ENCODE measurements at places on chromosomes 11 and 22.

DNA sequence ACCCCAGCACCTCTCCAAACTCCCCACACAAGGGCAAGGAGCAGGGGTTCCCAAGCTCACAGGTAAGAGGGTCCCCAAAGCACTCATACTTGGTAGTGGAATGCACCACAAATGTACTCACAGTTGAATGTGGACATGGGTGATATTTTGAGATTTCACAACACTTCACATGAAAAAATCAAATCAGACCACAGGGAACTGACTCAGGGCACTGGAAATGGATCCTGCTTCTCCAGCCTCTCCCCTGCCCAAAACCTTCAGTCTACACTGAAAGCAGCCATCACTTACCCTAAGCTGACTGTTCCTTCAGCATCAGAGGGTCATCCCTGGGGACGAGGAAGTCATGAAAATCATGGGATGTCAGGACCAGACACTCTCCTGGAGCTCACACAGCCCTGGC is 40.2 kb downstream of the SCGB1A1 start:
- DNase-seq = no peak

- no peak for DNase-seq
Measured at GRCh38 chr11:61737131-61737530, 15.3 kb upstream of the MYRF start.

GRCh38 chr11:68509066-68509465 is 48.5 kb downstream of the PPP6R3 start:
- DNase-seq = no peak

GRCh38 chr22:49179175-49179574 is 648.5 kb downstream of the BRD1 start:
- no peak for DNase-seq

DNA sequence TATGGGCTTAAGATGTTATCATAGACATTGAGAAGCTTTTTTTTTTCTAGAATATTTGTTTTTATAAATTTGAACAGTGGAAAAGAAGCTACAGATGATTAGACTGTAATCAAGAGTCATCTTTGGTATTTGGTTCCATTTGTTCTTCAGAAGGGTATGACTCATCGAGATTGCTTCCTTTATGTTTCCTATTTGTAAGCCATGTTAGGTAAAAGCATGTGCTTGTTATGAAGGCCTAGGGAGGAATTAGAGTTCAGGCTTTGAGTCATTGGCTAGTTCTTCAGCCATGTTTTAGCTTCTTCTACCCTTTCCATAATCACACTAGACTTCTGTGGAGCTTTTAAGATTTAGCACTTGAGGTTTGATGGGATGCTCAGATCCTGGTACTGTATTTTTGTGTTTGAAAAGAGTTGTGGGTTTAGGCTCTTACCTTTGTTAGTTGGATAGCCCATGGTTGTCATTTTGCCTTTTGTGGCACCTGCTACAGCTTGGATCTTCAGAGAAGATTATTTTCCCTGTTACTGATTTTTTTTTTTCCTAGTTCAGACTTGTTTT is 44.3 kb downstream of the POLD3 start:
- no peak for DNase-seq

DNA sequence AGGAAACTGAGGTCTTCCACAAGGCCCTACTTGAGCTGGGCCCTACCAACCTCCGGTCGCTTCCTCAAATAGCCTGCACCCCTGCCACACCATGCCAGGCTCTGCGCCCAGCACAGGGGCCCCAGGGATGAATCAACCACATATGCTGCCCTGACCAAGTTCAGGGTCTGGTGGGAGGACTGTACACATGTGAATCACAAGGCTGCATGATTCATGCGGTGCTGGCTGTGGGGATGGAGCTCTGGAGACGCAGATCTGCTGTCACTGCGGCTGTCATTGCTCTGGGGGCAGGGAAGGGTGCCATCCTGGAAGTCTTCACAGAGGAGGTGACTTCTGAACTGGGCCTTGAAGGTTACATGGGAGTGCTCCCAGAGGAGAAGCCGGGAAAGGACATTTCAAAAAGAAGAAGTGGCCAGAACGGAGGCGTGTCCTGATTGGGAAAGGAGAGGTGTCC is 21.5 kb downstream of the CYTH4 start:
- no peak for DNase-seq

DNA sequence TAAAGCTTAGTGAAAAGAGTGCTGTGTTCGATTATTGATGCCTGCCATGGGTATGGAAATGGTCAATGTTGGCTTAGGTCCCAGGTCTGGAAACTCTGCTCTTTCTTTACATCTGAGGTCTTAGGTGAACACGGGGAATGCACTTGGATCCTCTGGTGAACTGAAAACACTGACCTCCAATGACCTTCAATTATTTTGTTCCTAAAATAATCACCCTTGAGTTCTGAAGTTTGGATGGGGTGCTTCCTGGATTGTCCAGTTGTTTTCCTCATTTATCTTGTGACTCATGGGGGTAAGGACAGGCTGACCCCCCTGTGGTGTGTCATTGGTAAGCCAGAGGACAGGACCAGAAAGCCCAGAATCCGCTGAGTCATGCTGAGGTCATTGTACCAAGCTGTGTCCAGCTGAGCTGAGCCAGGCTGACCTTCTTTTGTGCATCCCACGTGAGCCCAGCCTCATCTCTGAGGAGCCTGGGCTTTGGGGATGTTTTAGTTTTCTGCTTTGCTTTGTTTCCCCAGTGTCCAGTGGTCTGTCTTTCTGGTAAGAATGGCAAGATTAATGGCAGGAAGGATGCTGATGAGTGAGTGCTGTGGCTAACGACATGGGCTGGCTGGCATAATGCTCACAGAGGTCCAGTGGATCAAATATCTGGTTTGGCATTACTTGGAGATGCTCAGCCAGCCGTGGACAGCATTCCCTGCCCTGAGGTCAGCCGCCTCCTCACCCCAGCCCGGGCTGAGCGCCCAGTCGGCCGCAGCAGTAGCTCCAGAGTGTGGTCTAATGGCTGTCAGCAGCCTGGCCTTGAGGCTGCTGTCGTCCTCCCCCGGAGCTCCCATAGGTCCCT is 35.6 kb downstream of the AMPD3 start:
- no peak for DNase-seq

DNA sequence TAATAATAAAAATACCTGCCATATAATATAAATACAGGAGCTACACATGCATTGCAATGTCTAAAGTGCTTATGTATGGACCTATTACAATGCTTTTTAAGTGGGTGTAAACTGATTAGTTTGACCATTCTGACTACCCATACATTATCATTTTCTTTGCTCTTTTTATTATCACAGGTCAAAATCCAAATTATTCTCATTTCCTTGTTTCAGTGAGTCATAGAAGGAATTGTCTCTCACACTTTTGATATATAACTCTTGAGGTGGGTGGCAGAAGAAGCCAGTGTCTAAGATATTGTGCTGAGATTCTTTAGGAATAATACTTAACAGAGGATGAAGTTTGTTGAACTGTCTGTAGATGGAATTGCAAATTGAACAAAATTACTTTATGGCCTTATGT is 35.6 kb downstream of the GAS2 start:
- no peak for DNase-seq

GRCh38 chr11:67576735-67577475 is 6.7 kb upstream of the GSTP1 start:
- no peak for DNase-seq

- no peak for DNase-seq
Measured at GRCh38 chr22:27152033-27152432, 494.6 kb downstream of the MIAT start.

DNA sequence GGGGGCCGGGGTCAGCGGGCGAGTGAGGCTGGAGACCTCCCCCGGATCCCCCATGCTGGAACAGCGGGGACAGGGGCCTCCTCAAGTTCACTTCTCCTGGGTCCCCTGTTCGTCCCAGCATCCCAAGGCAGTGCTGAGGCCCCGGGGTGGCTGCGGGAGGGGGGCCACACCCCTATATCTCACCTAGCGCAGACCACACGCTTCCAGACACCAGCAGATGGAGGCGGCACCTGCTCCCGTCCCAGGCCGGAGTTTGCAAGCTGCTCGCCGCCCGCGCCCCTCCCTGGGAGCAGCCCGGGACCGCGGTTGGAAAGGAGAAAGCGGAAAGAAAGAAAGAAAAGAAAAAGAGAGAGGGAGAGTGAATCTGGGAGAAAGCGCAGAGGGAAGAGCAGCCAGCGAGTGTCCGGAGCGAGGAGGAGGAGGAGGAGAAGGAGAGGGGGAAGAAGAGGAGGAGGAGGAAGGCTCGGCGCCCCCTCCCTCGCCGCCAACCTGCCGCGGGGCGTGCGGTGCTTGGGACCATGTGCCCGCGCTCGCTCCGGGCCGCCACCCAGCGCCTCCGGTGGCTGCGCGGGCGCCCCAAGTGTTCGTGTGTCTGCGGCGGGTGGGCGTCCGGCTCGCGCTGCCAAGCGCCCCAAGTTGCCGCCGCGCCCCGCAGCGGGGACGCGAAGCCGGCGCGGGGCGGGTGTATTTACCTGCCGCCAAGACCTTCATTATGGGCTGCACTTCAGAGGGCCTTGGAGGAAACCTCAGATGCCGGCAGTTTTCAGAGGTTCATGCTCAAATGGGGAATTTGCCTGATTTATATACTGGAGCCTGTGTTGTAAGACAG is at the start of gene LIF:
LIF (minus strand) TSS at position 775 of the 829 bp plus-strand sequence; CDS start at position 711, 64 bp downstream.
- peak; percentile 16 for DNase-seq

DNA sequence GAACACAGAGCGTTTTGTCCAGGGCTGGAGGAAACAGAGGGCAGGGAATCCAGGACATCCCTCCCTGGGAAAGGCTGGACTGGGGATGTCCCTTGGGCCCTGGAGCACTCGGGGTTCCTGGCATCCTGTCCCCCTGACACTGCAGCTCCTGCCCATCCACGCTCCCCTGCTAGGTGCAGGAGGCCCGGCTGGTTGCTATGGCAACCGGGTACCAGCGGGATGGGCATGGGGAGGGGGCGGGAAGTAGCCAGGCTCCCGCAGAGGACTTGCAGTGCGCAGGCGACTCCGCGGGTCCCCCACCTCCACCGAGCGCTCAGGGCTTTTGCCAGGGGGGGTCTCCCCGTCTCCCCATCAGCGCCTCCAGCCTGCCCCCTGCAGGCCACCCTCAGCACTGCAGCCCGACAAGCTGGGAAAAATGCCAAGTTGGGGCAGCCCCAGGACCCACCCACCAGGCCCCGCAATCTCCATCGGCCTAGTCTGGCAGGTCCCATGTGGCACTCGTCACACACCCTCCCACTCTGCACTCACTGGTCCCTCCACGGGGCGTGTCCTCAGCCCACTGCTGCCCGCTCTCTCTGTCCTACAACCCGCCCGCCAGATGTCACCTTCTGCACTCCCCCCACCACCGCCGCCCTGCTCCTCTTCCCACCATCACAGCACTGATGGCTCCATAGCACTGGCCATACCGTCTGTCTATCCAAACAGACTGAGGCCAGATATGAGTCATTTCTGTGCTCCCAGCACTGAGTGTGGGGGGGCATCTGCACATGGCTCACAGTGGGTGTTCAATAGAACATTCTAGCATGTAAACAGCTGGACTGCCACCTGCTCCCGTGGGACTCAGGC is 31.5 kb downstream of the KIAA0930 start:
- no peak for DNase-seq

- DNase-seq = no peak
Measured at GRCh38 chr11:110524238-110524637, 94.5 kb downstream of the FDX1 start.

DNA sequence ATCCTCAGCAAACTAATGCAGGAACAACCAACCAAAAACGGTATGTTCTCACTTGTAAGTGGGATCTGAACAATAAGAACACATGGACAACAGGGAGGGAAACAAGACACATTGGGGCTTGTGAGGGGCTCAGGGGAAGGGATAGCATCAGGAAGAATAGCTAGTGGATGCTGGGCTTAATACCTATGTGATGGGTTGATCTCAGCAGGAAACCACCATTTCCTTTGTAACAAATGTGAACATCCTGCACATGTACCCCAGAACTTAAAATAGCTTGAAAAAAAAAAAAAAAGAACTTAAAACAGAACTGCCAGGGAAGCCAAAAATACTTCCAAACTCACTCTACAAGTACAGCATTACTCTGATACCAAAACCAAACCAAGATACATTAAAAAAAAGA is 33.8 kb downstream of the CASP4 start:
- no peak for DNase-seq

DNA sequence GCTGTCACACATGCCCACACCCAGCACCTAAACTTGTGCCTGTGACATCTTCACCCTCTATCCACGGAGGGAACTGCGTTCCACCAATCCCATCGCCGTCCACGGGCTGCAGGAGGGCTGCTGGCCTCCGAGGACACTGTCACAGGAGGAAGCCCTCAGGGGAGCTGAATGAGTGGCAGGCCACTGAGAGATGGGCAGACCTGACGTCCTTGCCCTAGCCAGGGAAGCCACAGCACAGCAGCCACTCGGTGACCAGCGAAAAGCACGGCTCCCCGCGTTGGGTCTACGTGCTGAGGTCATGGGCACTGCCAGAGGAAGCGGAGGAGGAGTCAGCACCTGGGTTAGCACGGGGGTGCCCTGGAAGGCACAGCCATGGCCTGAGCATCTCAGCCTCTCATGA is 50.5 kb downstream of the IGSF9B start:
- no peak for DNase-seq

- DNase-seq = no peak
Measured at GRCh38 chr11:122045181-122045586, 70.8 kb downstream of the BLID start.

DNA sequence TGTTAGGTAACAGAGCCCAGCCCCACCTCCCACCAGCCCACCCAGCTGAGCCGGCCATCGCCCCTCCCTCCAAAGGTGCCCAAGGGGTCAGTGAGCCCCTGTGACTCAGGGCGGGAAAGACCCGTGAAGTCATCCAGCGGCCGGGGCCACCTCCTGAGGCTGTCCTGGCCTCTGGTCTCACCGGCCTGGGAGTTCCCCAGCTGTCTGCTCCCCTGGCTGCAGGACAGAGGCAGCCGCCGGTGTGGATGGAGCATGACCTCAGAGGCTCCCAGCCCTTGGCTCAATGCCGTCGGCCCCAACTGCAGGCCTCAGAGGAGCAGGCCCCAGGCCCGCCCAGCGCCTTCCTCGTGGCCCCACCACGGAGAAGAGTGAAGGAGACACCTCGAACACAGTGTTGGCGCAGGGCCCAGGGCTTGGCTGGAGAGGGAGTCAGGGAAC is 28.7 kb downstream of the RPL3 start:
- DNase-seq = no peak

DNA sequence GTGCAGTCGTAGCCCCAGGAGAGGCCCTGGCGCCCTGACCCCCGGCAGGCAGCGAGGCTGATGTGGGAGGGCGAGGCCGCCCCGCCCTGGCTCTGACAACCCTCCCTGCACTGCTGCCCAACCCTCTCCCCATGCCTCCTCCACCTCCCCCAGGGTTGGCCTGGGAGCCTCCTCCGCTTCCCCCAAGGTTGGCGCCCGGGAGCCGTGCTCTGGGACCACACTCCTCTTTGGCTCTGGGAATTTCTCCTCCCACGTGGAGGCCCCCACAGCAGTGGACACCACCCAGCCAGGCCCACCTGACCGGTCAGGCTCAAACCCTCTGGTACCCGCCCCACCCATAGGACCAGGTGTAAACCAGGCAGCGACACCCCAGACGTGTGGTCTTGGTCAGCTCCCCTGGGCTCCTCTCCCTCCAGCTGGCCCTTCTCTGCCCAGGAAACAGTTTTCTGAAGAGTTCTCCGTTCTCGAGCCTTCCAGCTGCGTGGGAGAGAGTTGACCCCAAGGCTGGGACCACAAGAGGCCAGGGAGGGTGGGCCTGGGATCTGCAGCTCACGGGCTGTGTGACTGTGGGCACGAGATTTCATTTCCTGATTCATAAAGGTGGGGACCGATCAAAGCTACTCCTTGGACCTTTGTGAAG is 39.5 kb upstream of the BRSK2 start:
- DNase-seq = no peak

- DNase-seq = no peak
Measured at GRCh38 chr11:2305788-2306451, 4.1 kb downstream of the TSPAN32 start.

- no peak for DNase-seq
Measured at GRCh38 chr11:953512-953911, 27.8 kb downstream of the AP2A2 start.

GRCh38 chr11:28537822-28538221 is 429.6 kb downstream of the METTL15 start:
- DNase-seq = no peak
